ENCODE measurements at places on chromosomes 7 and 10. TPM values are rescaled to one million over a fixed set of nuclear protein-coding genes. Genes with fewer than 3 reads are reported as not detected.

Gene C10orf67
- total RNA-seq: 0.25 TPM

Gene BAMBI
- 3.0 TPM for total RNA-seq

Gene GOLGA7B
- 17.7 TPM for total RNA-seq

Gene STOX1
- total RNA-seq: 6.4 TPM

Gene AIMP2
- 23.4 TPM for total RNA-seq

Gene AGBL3
- total RNA-seq: 4.7 TPM
